ENCODE measurements at places on chromosomes 7 and 10. TPM values are rescaled to one million over a fixed set of nuclear protein-coding genes. Genes with fewer than 3 reads are reported as not detected.

DNA sequence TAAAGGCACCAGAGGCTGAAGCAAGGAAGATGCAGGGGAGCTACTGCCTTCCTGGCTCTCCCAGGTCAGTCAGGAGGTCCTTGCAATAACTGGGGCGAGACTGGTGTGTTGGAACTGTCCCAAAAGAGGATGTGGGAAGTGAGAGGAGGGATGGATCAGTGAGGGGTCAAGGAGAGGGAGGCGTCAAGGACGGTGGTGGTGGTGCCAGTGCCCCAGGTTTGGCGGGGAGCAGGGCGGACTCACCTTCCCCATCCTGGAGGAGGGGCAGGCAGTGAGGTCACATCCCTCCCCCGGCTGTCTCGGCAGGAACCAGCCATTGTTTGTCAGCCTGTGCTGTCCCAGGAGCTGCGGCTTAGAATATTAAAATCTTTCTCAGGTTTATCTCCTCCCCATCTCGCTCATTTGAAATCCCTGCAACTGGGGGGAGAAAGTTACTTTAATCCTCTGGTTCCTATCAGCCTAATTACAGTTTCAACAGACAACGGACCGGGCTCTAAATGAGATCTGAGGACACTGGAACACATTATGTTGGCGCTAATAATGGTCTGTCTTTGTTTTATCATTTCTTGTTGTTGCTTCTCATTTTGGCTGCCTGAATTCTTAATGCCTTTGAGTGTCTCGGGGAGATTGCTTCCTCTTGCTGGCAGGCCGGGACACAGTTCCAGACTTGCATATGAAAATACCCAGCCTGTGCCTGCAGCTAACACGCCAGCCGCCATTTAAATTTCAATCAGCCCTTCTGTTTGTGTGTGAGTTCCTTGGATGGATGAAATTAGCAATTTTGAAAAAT lies 387.5 kb downstream of the RPS24 start:
- no peak for DNase-seq

The CFAP70 gene
- total RNA-seq = 2.9 TPM

DNA sequence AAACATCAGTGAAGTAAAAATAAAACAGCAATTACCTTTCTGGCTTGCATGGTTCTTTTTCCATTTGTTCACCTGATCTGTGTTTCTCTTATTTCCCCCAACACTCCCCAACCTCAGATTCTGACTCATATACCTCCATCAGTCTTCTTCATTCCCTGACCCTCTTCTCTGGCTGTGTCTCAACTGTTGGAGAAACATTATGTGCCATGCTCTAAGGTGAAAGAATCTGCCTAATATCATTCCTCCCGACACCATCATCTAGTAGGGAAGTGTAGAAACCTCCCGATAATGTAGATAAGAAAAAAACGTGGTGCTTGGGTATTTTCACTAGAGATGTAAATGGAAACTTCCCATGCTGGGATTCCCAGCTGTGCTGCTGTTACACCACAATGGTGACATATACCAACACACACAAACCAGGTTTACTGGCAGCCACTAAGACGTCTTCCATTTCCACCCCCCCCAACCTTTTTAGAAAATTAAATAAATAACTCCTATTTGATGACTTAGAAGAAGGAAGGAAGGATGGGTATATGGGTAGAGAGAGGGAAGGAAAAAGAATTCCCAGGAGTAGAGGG lies 63.4 kb downstream of the OSBPL3 start:
- DNase-seq = no peak

DNA sequence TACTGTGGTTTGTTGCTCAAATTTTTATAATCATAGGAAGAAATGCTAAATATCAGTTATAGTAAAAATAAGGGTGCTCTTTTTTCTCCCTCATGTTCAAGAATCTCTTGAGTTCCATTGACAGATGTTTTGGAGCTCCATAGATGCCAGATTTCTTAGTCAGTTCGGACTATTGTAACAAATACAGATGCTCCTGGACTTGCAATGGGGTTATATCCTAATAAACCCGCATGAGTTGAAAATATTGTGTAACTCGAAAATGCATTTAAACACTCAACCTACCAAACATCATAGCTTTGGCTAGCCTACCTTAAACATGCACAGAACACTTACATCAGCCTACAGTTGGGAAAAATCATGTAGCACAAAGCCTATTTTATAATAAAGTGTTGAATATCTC lies 100.7 kb upstream of the CSTF2T start:
- DNase-seq = no peak

- no peak for DNase-seq
Observed at GRCh38 chr7:96080027-96080426, 241.9 kb downstream of the SLC25A13 start.

DNA sequence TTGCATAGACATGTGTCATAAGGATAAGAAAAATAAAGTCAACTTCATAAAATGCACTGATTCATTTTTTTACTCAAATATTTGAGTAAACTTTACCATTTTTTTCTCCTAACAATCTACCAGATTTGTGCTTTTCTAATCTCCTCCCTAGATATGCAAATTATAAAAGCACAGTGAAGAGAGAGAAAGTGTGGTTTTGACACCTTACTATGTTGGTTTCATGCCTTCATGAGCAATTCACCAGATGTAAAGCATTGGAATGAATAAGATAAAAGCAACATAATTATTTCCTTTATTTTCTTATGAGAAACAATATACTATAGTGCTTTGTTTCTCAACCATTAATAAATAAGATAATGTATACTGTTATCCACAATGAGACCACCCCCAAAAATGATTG lies 432.5 kb upstream of the PCDH15 start:
- no peak for DNase-seq

GRCh38 chr7:913736-914520 lies 37.6 kb downstream of the GET4 start:
- DNase-seq = no peak

The SYCE1 gene
- total RNA-seq = not detected

DNA sequence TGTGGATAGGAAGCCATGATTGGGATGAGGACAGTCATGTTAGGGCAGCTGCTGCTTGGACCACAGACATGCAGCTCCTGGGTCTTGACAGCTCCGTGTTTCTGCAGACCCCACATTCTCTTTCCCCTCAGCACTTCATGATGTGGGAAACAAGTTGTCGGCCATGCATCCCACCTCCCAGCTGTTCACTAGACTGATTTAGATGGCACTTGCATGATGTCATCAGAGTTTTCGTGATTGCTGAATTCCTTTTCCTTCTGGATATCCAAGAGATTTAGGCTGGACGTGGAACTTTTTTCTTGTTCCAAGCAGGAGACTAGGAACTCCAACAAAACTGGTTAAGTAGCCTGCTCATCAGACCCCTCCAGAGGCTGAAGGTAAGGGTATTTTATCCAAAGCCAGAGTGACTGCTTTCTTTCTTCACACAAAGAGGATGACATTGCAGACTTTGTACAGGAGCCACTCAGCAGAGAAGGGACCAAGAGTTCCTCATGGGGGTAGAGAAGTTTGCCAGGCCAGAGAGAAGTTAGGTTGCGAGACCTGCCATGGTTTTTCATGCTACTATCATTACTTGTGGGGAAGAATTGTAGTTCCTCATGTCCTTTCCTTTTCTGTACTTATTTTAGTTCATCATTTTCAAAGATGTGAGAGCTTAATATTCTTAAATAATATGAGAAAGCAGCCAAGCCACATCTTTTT lies 117.7 kb upstream of the GJD4 start:
- no peak for DNase-seq

GRCh38 chr7:132904209-132904608 lies 177.7 kb downstream of the CHCHD3 start:
- DNase-seq = no peak

The HOXA5 gene
- 39.4 TPM for total RNA-seq

DNA sequence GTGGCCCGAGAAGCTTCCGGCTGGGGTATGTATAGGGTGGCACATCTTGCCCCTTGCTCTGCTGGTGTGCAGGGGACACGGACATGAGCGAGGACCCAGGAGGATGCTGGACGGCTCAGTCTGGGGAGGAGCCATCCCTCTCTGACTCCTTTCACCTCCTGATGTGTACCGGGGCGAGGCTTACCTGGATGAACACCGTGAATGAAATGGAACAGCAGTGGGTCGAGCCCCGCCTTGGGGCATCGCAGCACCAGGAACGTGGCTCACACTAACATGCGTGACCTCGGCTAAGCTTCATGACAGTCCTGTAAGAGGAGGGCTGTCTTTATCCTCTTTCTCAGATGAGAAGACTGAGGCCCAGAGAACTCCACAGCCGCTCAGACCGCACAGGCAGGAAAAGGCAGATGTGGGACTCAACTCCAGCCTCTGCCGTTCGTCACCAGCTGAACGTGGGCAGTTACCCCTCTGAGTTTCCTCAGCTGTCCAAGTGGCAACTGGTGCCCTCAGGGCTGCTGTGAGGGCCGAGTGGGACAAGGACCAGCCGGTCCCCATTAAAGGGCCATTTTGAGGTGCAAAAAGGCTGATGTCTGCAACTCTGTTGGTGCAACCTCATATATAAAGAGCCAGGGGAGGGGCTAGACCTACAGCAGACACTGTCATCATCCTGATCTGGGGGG lies 54.5 kb downstream of the INSIG1 start:
- peak; percentile 19 for DNase-seq

DNA sequence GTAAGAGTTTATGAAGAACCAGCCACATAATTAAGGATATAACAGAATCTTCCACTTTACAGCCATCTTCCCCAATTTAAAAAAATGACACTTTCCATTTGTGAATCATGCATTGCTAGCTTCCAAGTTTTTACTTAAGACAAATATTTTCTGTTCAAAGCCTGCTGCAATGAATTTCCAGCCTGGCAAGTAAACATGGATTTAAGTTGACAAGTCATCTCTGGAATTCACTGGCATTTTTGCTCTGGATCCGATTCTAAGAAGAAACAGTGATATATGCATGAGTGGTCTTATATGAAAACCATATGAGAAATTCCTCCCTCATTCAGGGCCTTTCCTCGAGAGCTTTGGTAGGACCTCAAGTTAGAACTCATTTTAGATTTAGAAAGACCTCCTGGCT lies 116.1 kb upstream of the CDCA7L start:
- no peak for DNase-seq

GRCh38 chr7:107563081-107563774 lies 492 bp downstream of the COG5 start:
- DNase-seq = peak; percentile 38

The SRGN gene
- total RNA-seq = 419 TPM

- DNase-seq = no peak
Observed at GRCh38 chr10:7744307-7744706, 41.2 kb downstream of the ITIH2 start.

The CALCR gene
- 0.50 TPM for total RNA-seq

- no peak for DNase-seq
Observed at GRCh38 chr7:133859871-133860450, 267.2 kb upstream of the LRGUK start.

DNA sequence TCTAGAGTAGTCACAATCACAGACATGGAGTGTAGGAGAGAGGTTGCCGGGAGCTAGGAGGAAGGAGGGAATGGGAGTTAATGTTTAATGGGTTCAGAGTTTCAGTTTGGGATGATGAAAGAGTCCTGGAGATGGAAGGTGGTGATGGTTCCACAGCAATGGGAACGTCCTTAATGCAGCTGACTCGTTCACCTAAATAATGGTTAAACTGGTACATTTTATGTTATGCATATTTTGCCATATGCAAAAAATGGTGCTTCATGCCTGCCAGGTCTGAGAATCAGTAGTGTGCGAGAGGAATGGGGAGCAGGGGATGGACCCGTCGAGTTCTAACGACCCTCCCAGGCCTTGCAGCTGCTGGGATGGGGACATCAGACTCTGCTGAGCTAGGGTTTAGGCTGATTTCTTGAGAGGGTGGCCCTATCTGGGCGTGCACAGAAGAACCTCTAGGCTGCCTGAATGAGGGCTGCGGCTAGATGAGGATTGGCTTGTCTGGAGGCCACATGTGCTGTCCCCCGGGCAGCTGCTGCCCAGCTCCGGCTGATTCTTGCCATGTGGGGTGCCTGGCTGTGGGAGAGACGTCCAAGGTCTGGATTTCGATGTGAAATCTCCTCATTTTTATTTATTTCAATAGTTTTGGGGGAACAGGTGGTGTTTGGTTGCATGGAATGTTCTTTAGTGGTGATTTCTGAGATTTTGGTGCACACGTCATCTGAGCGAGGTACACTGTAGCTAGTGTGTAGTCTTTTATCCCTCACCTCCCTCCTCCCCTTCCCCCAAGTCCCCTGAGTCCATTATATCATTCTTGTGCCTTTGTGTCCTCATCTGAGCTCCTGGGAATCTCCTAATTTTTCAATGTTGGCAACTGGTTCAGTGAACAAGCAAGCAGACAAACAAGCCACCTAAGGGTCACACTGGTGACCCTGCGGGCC lies 116.0 kb downstream of the GRK5 start:
- DNase-seq = no peak

The KDM7A gene
- total RNA-seq = 18.9 TPM

The TCTN3 gene
- total RNA-seq = 24.1 TPM

All from omental fat pad (tissue), 4 donors.